ENCODE measurements at places on chromosomes 16 and 17.

DNA sequence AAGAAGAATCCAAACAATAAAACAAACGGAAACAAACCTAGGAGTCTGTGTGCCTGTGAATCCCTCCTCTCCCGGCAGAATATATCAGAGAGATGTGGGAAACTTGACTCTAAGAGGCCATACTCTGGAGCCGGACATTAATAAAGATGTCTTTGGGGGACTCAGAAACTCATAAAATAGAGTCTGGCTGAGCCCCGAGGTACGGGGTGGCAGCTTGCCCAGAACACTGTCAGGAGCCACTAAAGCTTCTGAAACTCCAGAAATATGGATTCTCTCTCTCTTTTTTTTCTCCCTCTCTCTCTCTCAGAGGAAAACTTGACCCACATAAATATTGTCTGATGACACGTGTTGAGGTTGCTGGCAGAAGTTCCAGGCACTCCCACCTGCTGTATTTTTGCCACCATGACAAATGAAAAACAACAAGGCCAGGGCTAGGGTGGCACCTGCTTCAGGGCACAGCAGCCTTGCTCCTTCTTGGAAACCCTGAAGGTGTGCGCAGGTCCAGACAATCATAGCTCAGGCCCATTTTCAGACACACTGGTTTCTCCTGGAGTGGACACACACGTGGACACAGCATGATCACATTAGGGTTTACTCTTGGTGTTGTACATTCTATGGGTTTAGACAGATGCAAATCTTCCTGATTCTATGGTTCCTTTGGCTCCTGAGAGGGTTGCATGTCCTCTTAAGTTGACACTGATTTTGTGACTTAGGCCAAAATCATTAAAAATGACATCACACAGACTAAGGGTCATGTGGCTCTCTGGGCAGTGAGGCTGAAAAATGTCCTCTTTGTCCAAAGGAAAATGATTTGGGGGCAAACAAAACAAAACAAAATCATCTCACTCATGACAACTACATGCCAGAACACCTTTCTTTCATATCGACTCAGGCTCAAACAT is 282.6 kb upstream of the IRX3 start:
- DNase-seq = no peak

DNA sequence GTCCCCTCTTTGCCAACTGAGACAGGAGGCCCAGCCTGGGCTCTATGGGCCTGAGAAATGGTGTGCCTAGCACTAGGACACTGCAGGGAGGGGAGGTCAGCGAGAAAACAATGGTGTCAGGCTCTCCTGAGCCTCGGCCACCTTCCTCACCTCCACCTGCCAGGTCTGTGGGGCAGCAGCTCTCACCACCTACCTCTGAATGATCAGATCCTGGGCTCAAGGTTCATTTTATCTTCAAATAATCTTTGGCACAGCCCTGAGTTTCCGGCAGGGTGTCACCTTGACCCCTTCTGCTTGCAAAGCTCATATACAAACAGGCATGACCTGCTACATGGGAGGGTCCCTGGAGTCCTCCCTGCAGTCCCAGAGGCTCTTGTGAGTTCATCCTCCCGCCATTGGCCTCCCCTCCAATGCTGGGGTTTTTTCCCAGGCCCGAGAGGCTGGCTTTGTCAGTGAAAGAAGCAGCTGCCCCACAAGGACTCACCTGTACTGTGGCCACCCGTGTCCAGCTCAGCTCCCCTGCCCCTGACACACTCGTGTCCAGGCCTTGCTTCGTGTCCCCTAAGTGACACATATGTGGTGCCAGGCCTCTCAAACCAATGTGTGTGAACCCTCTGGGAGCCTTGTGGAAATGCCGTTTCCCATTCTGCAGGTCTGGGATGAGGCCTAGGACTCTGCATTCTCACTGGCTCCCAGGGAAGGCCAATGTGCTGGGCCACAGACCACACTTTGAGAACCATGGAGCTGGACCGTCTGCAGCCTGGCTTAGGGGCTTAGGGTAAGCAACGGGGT is 176.8 kb upstream of the CIBAR2 start:
- no peak for DNase-seq

- no peak for DNase-seq
Measured at GRCh38 chr16:49020436-49020835, 261.2 kb downstream of the CBLN1 start.

DNA sequence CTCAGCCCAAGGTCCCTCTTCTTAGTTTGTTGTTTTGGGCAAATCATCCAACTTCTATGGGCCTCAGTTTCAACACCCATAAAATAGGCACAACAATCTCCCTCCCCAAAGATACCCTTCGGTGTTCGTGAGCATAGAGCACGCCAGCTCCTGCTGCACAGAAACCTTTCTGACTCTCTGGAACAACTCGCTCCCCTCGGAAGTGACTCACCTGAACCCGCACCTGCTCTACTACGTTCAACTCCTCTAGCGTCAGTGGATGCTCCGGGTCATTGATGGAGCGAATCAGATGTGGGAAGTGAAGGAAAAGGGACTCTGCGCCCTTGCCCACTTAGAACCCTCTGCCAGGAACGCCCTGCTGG is 445 bp downstream of the CIAO2B start:
- no peak for DNase-seq

DNA sequence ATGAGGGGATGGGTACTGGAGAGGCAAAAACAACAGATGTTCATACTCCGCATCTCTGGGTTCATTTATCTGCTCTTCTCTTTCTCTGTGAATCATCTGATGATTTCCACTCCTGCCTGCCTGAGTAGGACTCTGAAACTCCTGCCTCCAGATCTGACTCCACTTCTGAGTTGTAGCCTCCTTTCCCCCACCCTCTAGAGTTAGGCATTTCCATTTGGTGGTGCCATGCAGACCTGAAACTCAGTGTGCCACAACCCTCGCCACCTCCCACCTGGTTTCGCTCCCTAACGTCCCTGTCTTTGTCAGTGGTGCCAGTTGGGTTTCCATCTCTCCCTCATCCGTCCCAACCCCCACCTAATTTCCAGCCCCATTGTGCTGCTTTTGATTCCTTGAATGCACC is 126.2 kb downstream of the PRKCB start:
- no peak for DNase-seq

DNA sequence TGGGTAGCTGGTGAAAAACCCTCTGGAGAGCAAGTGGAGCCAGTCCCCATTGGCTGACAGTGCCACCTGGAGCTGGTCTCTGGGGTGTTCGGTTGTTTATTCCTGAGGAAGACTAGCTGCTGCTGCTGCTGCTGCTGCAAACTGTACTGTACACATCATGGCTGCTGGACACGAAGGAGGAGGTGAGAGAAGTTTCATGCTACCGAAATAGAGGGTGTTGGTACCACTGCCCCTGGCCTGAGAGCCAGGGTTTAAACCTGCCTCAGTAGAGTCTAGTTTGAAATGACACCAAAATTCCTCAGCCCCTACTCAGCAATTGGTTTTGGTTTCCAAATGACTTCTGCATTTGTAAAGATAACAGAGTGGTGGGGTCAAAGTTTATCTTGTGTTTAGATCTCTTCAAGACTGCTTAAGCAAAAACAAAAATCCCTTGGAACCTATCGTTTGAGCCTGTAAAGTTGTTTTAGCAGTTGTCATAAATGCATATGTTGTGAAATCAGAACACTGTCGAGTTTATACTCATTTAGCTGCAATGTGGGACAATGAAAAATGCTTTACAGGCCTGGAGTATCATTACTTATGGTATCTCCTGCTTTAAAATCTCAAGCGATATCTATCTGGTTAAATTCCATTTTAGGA is 40.8 kb downstream of the CYB5B start:
- no peak for DNase-seq

DNA sequence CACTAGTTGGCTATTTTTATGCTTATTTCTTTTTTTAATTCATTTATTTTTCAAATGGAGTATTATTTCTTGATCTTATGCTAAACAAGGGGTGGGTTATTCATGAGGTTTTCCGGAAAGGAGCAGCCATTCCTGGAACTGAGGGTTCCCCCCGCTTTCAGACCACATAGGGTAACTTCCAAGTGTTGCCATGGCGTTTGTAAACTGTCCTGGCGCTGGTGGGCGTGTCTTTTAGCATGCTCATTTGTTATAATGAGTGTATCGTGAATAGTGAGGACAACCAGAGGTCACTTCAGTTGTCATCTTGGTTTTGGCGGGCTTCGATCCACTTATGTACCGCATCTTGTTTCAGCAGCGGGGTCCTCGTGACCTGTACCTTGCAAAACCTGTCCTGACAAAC is 29.6 kb upstream of the ASGR2 start:
- DNase-seq = no peak

- DNase-seq = no peak
Measured at GRCh38 chr16:85858984-85859817, 39.8 kb upstream of the IRF8 start.

GRCh38 chr16:66334853-66335574 is 31.5 kb upstream of the CDH5 start:
- DNase-seq = no peak

GRCh38 chr17:45225051-45225700 is 3.5 kb downstream of the FMNL1 start:
- no peak for DNase-seq
